Activated CD4-positive, CD25-positive, alpha-beta regulatory T cell treated with anti-CD3 and anti-CD28 coated beads, Interleukin-2, amount 50 U/mL, for 16 hours (primary cell): ENCODE measurements at places on chromosomes 12 and 14.

GRCh38 chr12:60112763-60113162, 516.9 kb downstream of the SLC16A7 start:
- DNase-seq, result no peak

GRCh38 chr12:69550569-69551350, 34.5 kb upstream of the CCT2 start:
- DNase-seq, result no peak

- DNase-seq, result no peak
Observed at GRCh38 chr12:26172946-26173552, 22.3 kb upstream of the SSPN start.

DNA sequence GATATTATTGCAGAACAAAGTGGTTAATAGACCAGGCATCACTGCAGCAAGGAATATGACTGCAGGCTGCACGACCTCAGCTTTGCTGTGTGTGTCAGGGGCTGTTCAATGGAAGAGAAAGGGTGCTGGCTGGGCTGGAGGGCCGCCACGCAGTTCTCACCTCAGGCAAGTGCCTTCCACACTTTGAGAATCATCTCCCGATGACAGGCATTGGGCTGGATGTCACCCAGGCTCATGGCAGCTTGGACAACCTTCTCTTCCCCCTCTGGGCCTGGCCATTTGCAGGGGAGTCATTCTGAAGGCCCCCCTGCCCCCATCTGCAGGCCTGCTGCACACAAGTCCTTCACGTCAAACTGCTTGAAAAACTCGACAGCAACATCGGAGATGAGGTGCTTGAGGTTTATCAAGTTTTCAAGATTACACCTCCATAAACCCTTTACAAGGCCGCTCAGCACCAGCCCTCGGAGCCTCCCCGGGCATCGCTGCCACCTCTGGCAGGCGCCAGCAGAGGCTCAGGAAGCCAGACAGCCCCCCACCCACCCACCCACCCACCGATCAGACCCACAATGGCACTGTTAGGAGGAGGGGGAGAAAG, 165.9 kb upstream of the GSC start:
- no peak for DNase-seq

DNA sequence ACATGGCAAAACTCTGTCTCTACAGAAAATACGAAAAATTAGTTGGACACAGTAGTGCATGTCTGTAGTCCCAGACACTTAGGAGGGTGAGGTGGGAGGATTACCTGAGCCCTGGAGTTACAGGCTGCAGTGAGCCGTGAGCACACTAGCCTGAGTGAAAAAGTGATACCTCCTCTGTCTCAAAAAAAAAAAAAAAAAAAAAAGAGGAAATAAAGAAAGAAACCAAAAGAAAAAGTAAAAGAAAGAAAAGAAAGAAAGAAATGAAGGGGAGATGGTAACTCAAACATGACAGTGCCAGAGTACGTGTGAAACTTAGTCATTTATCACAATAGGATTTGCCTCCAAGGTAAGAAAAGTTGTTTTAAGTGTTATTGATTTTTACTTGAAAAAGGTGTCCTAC, 407.0 kb upstream of the MGAT4C start:
- no peak for DNase-seq

GRCh38 chr12:55001198-55001868, 16.8 kb upstream of the TESPA1 start:
- DNase-seq, result no peak

DNA sequence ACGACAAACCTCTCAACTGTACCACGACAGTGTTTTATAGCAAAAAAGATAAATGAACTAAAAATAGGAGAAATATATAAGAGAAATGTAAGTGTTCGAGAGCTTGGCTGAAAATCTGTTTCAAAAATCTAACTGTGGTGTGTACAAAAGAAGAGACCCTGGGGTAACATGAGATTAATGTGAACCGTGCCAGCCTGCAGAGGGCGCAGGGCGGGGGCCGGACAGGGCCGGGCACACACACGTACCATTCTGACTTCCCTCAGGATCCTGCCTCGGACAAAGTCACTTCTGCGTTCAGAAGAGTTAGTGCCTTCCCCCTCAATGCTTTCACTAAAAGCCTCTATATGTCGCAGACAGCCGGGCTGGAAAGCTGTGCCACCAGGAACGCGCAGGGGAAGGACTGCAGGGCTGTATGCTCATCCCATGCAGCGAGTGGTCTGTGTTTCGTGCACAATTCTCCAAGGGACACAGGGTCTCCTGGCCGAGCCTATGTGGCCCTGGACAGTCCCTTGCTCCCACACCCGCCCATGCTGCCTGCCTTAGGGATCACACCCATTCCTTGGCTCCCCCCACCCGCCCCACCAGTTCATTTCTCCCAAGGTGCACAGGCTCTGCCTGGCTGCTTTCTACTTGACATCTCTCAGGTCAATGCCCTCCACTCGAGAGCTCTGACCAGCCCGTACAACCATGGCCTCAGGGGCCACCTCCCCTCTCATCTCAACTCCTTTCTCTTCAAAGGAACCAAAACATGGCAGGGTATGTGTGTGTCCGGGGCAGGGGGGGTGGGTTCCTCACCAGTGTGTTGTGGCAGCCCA, 8.5 kb downstream of the CDCA4 start:
- DNase-seq, result no peak

- no peak for DNase-seq
Observed at GRCh38 chr12:26109343-26109881, 15.4 kb downstream of the BHLHE41 start.

GRCh38 chr12:117878605-117879004, 90.2 kb downstream of the KSR2 start:
- no peak for DNase-seq

DNA sequence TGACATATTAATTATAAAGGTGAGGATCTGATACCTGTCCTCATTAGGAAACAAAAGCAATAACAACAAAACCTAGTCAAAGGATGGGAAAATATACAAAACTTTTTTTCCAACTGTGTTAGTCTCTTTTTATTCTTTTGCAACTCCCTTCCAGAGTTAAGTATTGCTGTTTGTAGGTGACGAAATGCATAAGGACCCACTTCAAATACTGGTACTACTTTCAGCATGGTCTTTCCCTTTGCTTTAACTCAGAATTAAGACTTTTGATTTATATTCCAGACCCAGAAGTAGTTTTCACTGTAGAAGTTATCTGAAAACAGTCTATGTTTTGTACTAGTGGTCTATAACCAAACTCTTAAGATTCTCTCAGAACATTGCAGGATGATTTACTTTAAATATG, 34.1 kb upstream of the ABCC9 start:
- no peak for DNase-seq

DNA sequence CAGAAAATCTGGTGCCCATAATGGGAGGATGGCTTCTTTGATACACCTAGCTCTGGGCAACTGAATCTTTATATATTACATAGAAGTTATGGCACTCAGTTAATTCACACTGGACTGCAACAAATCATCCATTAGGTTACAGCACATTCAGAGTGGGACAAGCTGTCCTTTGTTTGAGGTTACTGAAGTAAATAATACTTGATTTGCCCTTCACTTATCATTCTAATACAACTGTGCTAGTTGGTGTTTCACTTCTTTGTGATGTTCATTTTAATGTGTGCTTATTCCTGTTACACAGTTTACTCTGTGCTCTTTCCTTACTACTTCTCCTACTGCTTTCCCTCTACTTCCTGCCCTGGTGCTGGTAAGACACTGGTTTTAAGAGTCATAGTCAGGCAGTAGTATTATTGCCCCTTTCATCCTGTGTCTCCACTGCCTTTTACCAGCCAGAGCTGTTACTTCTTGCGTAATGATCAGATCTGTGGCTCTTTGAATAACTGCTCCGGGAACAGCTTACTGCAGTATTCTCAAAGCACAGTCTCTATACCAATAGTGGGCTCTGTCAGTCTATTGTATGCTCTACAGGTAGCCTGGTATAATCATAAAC, 36.4 kb upstream of the GXYLT1 start:
- no peak for DNase-seq
